H1 (cell line): ENCODE measurements at places on chromosomes 3 and 15. TPM values are rescaled to one million over a fixed set of nuclear protein-coding genes. Genes with fewer than 3 reads are reported as not detected.

- DNase-seq, result no peak
Observed at GRCh38 chr3:52405066-52405465, 39.8 kb downstream of the SEMA3G start.

The P2RY1 gene
- 25.2 and 28.3 TPM in 2 replicates for total RNA-seq

DNA sequence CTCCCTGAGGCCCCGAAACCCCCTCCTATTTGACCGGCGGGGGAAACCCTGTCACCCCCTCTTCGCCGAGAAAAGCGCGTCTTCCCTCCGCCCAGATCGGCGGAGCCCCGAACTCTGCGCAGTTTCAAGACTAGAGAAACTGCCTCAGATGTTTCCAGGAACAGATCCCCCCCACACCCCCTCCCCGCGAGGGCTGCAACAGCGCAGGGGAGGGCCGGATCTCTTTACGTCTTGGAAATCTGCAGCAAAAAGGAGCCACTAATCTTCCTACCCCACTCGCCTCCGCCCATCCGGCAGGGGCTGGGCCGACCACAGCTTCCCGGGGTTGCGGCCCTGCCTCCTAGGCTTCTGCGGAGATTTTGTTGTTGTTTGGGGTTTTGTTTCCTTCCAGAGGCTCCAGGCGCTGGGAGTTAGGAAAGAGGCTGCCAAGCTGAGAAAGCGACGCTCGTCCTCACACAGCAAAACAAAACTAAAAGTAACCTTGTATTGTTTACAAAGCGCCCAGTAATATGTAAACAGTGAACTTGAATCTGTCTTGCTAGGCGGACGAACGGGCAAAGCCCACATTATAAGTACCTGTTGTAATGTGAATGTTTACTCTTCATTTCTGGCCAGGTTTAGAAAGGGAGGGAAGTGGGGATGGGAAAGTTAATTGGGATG lies 2.2 kb downstream of the FOXB1 start:
- DNase-seq, result no peak

DNA sequence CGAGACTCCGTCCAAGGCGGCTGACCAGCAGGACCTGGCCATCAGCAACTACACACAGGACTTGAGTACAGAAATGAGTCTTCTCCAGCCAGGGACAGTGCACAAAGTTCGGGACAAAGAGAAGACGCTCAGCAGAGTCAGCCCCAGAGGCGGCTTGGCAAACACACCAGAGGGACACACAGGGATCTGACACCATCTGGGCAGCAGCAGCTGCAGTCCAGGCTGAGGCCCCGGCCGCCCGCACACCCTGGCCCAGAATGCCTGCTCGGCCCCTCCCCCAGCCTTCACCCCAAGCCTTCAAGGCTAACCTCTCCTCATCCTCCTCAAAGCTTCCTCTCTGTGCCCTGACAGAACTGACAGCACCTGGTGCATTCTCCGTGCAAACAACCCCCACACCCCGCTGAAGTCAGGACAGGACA lies 61.1 kb downstream of the XXYLT1 start:
- DNase-seq, result no peak

DNA sequence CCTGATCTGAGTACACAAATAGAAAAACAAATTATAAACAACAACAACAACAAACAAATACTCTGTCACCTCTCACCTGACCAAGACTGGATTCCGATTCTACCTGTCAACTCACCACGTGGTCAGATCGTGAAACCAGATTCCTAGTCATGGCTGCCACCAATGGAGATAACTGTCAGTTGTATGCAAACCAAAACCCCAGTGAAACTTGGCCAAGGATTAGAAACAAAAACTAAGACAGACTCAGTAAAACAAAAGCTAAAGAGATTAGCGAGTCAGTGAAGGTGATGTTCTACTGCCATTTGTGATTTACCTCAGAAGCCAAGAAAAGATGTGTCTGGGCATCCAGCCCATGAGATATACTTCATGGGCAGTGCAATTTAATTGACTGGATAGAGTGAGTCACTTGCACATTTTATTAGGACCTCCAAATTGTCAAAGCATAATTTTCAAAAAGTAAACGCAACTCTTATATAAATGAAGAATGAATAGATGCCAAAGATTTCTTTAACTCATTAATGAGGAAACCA lies 31.1 kb downstream of the PHLDB2 start:
- no peak for DNase-seq

The KLHL40 gene
- not detected in 2 replicates for total RNA-seq

The CPLX3 gene
- total RNA-seq, result not detected in 2 replicates
